ENCODE measurements at places on chromosomes 11 and 22. TPM values are rescaled to one million over a fixed set of nuclear protein-coding genes. Genes with fewer than 3 reads are reported as not detected.

DNA sequence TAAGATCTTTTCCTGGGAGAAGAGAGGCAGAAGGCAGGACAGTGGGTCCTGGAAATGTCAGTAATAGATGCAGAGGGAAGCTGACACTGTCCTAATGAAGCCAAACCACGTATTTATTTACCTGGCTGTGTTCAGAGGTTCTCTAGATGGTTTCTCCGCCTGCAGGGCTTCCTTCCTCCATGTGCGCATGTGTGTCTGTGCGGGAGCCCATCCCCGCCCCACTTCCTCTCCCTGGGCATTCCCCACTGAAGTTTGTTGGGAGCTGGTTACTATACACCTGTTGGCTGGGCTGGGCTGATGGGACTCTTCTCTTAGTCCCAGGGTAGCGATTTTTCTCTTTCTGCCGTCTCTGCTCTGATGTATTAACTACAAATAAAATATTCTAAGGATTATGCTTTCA is 204.9 kb upstream of the TBCEL start:
- DNase-seq, result no peak

GRCh38 chr11:65661599-65662246 is 993 bp downstream of the RELA start:
- DNase-seq, result no peak

- DNase-seq, result no peak
Observed at GRCh38 chr22:17112491-17113042, 8.6 kb downstream of the TMEM121B start.

- peak; percentile 34 for DNase-seq
Observed at GRCh38 chr11:15714641-15715399, 600.1 kb downstream of the INSC start.

DNA sequence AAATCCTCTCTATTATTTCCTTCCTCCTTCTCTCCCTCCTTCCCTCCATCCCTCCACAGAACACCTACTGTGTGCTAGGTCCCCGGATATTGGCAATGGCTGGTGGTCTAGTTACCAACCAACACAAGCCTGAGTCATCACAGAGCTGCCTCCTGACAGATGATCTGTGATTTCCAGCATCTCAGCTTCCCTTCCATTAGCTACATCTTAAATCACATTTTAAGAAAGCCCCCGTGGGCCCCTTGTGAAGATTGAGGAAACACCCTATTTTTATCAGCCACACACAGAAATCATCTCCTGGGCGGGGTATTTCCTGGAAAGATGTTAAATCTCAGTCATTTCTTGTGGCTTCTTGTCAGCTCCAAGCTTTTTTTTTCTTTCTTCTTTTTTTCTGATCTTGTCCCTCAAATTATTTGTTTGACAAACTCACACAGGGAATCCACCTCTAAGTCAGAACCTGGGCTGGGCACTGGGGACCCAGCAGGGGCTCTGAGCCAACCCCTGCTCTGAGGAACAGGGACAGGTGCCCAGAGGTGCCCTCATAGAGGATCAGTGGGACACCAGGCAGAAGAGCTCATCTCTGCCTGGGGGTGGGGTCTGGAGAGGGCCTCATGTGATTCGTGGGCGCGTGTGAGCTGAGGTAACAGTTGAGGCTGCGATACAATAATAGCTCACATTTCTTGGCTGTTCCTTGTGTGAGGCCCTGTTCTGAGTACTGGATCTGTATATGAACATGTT is 42.4 kb downstream of the CACNA1I start:
- DNase-seq, result no peak

GRCh38 chr11:46491661-46492330 is 100.2 kb upstream of the CHRM4 start:
- DNase-seq, result peak; percentile 45

GRCh38 chr22:38298312-38299005 is 18.8 kb downstream of the CSNK1E start:
- peak; percentile 79 for DNase-seq

GRCh38 chr11:13358596-13359270 is 81.1 kb downstream of the BMAL1 start:
- DNase-seq, result peak; percentile 28

DNA sequence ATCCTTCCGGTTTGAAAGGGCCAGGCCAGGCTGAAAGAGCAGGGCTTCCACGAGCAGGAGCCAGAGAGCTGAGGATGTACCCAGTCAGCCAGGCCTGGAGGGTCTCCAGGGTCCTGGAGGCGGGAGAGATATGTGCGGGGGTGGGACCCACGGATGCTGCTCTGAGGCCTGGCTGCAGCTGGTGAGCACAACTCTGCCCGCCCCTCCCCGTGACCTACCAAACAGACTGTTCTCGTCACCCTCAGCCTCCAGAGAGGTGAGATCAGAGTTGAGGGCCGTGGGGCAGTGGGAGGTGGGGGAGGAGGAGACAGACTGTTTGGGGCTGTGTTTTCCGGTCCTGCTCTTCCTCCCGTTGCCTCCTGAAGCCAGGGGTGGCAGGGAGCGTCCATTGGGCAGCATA is 42.2 kb downstream of the TRIOBP start:
- DNase-seq, result peak; percentile 90

GRCh38 chr11:1714908-1715885 is 18.2 kb downstream of the KRTAP5-6 start:
- no peak for DNase-seq

- DNase-seq, result no peak
Observed at GRCh38 chr22:28268171-28268570, 349.1 kb upstream of the PITPNB start.

GRCh38 chr11:70376621-70377020 is 21.7 kb upstream of the CTTN start:
- no peak for DNase-seq

DNA sequence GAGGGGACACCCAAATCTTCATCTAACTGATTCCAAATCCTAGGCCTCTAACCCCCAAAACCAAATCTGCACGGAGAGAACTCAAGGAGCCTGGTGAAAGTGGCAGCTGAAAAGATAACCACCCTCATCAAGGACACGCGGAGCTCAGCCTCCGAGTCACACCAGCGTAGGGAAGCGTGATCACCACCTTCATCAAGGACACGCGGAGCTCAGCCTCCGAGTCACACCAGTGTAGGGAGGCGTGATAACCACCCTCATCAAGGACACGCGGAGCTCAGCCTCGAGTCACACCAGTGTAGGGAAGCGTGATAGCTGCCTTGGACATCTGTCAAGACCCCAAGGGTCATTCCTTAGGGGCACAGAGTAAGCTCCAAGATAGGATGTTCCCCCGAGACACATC is 29.3 kb upstream of the SYT8 start:
- no peak for DNase-seq

DNA sequence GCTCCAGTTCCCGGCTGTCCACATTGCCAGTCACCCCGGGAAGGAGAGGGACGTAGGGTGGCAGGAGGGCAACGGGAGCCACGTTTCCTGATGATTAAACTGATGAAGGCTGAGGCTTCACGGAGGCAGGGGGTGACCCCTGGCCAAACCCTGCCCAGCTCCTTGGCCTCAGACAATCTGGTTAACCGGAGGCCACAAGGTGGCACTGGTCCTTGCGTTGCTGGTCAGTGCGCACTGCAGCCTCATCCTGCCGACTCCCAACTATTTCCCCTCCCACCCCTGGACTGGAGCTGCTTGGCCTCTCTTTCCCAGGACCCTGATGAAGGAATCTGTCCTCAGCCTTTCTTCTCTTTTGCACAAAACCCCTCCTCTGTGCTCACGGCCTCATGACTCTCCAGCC is 75.3 kb downstream of the PDE2A start:
- DNase-seq, result peak; percentile 43

DNA sequence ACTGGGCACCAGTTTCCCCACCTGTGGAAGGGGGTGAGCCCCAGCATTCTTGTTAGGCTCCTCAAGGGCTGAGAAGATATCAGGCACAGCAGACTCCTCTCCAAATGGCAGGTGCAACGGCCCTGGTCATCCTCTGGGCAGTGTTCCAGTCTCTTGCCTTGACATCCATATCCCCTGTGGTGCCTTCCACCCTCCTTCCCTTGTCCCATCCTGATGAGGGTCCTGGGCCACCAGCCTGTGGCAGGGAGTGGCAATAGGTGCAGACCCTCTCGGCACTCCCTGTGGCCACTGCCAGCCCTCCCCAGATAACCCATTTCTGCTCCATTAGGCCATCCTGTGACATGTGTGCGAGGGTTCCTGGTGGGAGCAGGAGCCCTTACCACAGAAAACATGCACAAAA is 78.8 kb upstream of the NECTIN1 start:
- no peak for DNase-seq

GRCh38 chr11:134008634-134009071 is 51.9 kb upstream of the IGSF9B start:
- DNase-seq, result no peak

GRCh38 chr11:71204294-71204693 is 48.1 kb downstream of the SHANK2 start:
- no peak for DNase-seq

GRCh38 chr11:76579056-76579751 is 91.3 kb downstream of the LRRC32 start:
- peak; percentile 86 for DNase-seq

DNA sequence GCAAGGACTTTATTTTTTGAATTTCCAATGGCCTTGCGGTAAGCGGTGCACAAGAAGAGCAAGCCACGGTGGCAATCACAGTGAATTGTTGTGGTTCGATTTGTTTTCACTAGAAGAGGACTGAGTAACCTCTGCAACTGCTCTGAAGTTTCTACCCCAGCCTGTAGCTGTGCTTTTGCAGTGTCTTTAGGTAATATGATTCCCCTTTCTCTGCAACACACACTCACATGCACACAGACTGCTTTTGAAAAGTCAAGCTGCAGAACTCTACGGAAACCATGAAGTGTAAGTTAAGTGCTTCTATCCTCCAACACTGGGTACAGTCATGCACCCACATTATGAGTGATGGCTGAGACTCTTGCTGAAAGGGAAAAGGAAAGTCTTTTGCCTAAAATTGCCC is 38.4 kb downstream of the CD44 start:
- DNase-seq, result no peak

GRCh38 chr22:17101475-17102296 is 16.9 kb downstream of the IL17RA start:
- DNase-seq, result no peak

GRCh38 chr22:40043081-40043480 is 48.3 kb downstream of the FAM83F start:
- no peak for DNase-seq

DNA sequence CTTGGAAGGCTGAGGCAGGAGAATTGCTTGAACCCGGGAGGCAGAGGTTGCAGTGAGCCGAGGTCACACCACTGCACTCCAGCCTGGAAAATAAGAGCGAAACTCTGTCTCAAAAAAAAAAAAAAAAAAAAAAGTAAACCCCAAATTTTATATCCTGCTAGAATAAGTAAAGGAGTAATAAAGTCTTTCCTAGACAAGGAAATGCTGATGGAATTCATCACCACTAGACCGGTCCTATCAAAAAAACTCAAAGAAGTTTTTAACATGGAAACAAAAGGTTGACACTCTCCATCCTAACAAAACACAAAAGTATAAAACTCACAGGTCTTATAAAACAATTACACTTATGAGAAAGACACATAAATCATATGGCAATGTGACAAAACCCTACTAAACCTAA is 213.9 kb downstream of the SBF2 start:
- DNase-seq, result no peak

Gene ART1
- not detected for total RNA-seq

Gene JRKL
- total RNA-seq, result 10.4 TPM

Gene OR5A1
- total RNA-seq, result not detected

Gene EIF3M
- total RNA-seq, result 279 TPM

Gene OR51E1
- not detected for total RNA-seq

Gene SLCO2B1
- under 0.01 TPM for total RNA-seq

Gene TMEM45B
- not detected for total RNA-seq

Gene LRRC10B
- not detected for total RNA-seq

Gene ALG8
- 60.9 TPM for total RNA-seq

Gene MMP12
- total RNA-seq, result 3.0 TPM

Gene ELMOD1
- total RNA-seq, result 0.43 TPM

Gene KRTAP5-1
- not detected for total RNA-seq

All from fibroblast of villous mesenchyme (primary cell).